Nephron progenitor cell (in vitro differentiated cells): ENCODE measurements at places on chromosomes 6 and 20.
A peak's percentile ranks its signal among the peaks of the same experiment; 100 is the strongest.

- peak; percentile 78 for DNase-seq
These were observed at the start of gene MDFI for GRCh38 chr6:41638002-41638934. MDFI (plus strand) TSS chr6:41638468; CDS start chr6:41638750, 282 bp downstream.

- no peak for DNase-seq
These were observed 98.7 kb downstream of the BACH2 start for GRCh38 chr6:90197854-90198496.

DNA sequence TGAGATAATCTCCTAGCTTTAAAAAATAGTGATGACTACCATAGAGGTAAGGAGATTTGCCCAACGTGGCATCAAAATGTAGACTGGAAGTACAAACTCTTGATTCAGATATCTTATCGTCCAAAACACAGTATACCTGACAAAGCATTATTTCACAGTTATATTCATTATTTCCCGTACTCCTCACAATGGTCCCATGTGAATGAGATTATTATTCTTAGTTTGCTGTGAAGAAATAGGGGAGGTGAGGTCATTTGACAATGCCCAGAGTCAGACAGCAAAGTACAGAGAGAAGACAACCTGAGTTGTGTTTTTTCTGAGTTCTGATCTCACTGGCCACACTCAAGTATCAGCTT is 1.2 kb upstream of the TFB1M start:
- DNase-seq, result no peak

GRCh38 chr6:127402890-127403617 is 56.1 kb downstream of the KIAA0408 start:
- no peak for DNase-seq

DNA sequence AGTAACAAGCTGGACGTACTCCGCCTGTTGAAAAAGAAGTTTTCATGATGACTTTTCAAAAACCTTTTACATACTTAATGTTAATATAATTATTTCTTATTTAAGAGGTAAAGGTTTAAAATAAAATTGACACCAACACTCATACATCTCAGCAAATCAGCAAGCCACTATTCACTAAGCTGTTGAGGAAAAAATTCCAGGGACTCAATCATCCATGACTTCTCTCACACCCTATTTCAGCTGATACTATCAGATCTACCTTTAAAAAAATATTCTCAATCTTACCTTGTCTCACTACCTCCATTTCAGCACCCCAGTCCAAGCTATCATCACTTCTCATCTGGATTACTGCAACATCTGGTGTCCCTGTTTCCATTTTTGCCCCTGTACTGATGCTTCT is 109.3 kb downstream of the HACE1 start:
- DNase-seq, result no peak

DNA sequence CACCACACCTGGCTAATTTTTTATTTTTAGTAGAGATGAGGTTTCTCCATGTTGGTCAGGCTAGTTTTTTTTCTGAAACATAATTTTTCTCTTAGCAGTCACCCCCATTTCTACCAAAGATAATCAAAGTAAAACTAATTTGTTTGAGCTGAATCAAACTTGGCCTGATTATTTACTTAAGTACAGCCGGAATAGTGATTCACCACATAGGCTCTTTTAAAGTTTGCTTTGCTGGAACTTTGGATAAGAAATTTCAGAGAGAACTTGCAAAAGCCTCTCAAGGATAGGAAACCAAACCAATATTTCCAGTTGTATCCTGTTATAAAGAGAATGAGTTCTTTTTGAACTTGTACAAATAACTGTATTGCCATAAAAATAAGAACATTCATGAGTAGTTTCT is 105.0 kb upstream of the SYNCRIP start:
- DNase-seq, result no peak

- peak; percentile 28 for DNase-seq
These were observed 4.4 kb downstream of the HLA-E start for GRCh38 chr6:30493643-30494250.

DNA sequence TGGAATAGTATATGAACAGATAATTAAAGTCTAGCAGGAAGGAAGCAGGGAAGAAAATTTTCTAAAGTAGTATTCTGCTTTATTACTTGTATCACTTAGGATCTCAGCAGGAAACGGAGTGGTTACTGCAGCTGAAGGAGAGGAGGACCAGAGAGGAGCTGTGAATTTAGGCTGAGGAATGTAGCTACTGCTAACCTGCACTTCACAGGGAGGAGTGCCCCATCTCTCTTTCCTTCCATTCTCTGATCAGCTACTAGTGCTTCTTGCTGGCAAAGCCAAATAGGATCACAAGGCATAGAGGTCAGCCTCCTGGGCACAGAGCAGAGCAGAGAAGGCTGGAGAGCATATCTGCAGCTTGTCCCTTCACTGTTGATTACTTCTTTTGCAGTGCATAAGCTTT is 205.3 kb upstream of the ASCC3 start:
- no peak for DNase-seq

DNA sequence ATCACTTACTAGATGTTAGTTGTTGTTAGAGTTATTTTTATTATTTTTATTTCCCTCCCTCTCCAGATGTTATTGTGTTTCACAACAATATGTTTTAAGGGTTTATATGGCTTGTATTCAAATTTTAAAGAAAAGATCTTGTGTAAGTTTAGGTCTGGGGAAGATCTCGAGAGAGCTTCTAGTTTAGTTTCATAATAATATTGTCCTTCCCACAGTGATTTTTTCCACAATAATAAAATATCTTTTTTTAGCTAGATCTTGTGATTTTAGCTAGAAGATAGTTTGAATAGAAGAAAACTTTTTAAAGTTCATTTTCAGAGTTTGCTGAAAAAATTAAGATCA is 55.0 kb downstream of the ADGRG6 start:
- DNase-seq, result no peak

GRCh38 chr20:3171391-3172125 is 1.8 kb downstream of the LZTS3 start:
- DNase-seq, result no peak

DNA sequence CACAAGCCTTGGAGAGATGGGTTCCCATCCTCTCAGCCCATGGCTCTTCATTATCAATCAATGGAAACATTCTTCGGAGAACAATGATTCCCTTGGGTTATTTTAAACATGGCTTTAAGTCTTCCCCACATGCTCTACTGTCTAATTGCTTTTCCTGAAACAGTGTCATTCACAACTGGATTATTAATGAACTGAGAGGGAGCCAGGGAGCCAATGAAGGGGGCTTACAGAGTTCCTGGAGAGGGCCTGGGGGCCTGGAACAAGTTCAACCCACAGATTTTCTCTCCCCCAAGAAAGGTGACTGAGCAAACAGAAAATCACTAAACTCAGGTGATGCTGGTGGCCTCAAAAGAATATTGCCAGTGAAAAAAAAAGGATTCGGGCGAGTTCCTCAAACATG is 1.3 kb upstream of the PPP1R16B start:
- DNase-seq, result no peak

GRCh38 chr6:37287519-37288157 is 29.7 kb upstream of the TMEM217 start:
- no peak for DNase-seq

DNA sequence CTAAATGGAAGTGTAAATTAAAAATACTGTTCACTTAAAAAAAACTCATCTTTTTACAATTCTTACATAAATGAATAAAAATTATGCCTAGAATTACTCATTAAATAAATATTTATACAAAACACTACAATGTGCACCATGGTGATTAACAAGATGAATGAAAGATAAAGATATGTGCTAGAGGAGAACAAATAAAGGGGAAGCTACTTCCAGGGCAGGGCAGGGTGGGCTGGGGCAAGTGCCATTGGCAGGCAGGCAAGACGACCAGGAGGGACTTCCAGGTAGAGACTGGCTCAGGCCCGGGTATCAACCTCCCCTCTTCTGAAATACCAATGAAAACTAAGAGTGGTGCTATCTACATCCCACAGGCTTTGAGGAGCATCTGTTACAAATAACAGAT is 20.4 kb downstream of the PREP start:
- no peak for DNase-seq

- DNase-seq, result no peak
These were observed 79.9 kb upstream of the SPTLC3 start for GRCh38 chr20:12928755-12929401.

- DNase-seq, result no peak
These were observed 6.0 kb downstream of the TLDC2 start for GRCh38 chr20:36881888-36882287.

DNA sequence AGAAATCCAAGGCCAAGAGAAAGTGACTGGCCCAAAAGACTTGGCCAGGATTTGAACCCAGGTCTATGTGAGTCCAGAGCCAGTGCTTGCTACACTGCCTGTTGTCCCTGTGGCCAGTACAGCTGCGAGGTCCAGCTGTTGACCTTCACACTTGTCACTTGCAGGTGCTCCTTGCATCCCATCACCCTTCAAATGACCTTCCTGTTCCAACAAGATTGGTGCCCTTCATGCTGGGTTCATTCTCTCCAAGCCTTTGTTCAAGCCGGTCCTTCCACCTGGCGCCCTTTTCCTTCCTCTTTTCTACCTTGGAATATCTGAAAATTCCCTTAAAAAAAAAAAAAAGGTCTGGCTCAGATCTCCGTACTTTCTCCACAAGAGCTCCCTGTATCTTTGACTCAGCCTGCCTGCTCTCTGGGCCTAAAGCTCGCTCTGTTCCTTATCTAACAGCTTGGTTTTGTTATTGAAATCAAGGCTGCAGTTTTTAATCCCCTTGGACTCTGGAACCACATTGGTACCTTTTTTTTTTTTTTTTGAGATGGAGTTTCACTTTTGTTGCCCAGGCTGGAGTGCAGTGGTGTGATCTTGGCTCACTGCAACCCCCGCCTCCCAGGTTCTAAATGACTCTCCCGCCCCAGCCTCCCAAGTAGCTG is 22.2 kb upstream of the MRPS18A start:
- DNase-seq, result no peak

- no peak for DNase-seq
These were observed 1.2 kb downstream of the TAB2 start for GRCh38 chr6:149318581-149319286.

GRCh38 chr20:25389401-25389857 is 1.2 kb downstream of the ABHD12 start:
- DNase-seq, result no peak

- DNase-seq, result no peak
These were observed 68.9 kb downstream of the EDN1 start for GRCh38 chr6:12359036-12359435.
